ENCODE measurements at places on chromosomes 2 and 18. TPM values are rescaled to one million over a fixed set of nuclear protein-coding genes. Genes with fewer than 3 reads are reported as not detected.

DNA sequence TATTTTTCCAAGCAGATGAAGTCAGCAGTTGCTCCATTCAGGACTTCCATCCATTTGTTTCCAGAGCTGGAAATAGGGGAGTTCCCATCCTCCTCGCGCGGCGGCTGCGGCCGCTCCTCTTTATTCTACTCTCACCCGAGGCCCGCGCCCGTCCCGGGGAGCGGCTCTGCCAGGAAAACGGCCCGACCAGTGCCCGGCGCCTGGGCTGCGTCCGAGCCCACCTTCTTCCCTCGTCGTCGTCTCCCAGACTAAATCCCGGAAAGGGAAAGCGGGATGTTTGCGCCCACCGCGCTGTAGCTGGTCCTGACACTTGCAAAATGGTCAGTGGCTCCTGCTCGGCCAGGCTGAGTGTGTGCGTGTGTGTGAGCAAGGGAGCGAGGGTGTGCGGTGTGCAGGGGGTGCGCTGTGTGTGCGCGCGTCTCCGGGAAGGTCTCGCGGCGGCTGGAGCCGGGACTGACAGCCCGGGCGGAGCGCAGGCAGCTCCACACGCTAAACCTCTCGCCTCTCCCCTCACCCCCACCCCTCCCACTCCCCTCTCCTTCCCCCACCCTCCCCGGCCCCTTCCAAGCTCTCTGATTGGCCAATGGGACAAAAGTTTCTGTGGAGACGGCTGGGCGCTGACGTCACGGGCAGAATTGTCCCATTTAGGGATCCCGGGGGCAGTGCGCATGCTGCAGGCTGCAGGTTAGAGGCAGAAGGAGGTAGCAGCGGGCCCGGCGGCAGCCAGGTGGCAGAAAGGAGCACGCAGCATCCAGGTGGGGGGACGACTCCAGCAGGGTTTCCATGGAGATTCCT is at the start of gene NOL4:
NOL4 (minus strand) TSS at position 491 of the 795 bp plus-strand sequence. CDS start 1,660 bp downstream, outside the sequence.
- H3K4me3 ChIP-seq = peak within 1 kb of the TSS; percentile 54
- H3K27ac ChIP-seq = no peak within 1 kb of the TSS
- peaks cover 5% of the 10 kb centered on the region for H3K27me3 ChIP-seq
- H3K36me3 ChIP-seq = no peaks in the 10 kb centered on the region
- peak; percentile 67 for DNase-seq

The PIAS2 gene
- 30.7 TPM for total RNA-seq

GRCh38 chr2:74789271-74789670 is 44.7 kb upstream of the HK2 start:
- DNase-seq = no peak
- no peaks in the 10 kb centered on the region for H3K27me3 ChIP-seq
- H3K4me1 ChIP-seq = no peaks in the 10 kb centered on the region
- H3K36me3 ChIP-seq = no peaks in the 10 kb centered on the region
- no peak overlapping the region for H3K27ac ChIP-seq
- no peak overlapping the region for H3K4me3 ChIP-seq

- no peaks in the 10 kb centered on the region for H3K27me3 ChIP-seq
- H3K4me1 ChIP-seq = no peaks in the 10 kb centered on the region
- no peaks in the 10 kb centered on the region for H3K36me3 ChIP-seq
- H3K4me3 ChIP-seq = no peak overlapping the region
Observed at GRCh38 chr2:167692936-167693335, 554.5 kb downstream of the STK39 start.

- no peaks in the 10 kb centered on the region for H3K27me3 ChIP-seq
- peak overlapping the region; percentile 91 for H3K4me3 ChIP-seq
- DNase-seq = no peak
- H3K4me1 ChIP-seq = peaks cover 69% of the 10 kb centered on the region
- no peaks in the 10 kb centered on the region for H3K36me3 ChIP-seq
- H3K27ac ChIP-seq = peak overlapping the region; percentile 100
Observed at GRCh38 chr18:9916808-9917207, 3.0 kb downstream of the VAPA start.

- no peaks in the 10 kb centered on the region for H3K36me3 ChIP-seq
- H3K27ac ChIP-seq = peak overlapping the region; percentile 90
- no peak for DNase-seq
- H3K4me3 ChIP-seq = peak overlapping the region; percentile 89
Observed at GRCh38 chr2:70300771-70301343, 1.0 kb downstream of the FAM136A start.

The TMEM247 gene
- not detected for total RNA-seq

The C1QL2 gene
- total RNA-seq = not detected
